GM18507 (cell line): ENCODE measurements at places on chromosomes 2 and 18.

GRCh38 chr18:9055626-9056025, 46.9 kb upstream of the NDUFV2 start:
- no peak for DNase-seq

DNA sequence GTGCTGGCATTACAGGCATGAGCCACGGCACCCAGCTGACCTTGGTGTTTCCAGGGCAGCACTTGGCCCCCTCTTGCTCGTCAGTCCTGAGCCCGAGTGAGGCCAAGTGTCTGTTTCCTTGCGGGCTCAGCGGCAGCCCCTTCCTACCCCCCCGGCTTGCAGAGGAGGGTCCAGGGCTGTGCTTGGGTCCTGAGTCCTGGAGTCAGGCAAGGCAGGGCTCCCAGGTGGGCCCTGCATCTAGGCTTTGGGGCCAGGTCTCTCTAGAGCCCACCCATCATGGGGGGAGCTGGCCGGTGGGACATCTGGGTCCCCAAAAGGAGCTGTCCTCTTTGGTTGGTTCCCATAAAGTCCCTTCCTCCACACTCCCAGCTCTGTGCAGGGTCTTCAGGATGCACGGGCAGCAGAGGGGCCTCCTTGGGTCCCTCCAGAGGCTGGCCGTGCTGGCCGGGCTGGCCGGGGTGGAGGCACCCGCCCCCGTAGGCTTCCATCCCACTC, 63.7 kb upstream of the HPCAL1 start:
- DNase-seq = no peak

- peak; percentile 28 for DNase-seq
Measured at GRCh38 chr2:203453858-203454451, 81.1 kb downstream of the RAPH1 start.

DNA sequence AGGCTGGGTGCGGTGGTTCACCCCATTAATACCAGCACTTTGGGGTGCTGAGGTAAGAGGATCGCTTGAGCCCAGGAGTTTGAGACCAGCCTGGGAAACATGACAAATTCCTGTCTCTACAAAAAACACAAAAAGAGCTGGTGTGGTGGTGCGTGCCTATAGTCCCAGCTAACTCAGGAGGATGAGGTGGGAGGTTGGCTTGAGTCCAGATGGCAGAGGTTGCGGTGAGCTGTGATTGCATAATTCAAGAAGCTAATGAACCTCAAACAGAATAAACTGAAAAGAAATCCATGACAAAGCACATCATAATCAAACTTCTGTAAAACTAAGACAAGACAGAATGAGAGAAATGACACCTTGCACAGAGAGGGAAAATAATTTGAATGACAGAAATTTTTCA, 54.8 kb downstream of the SEMA4F start:
- DNase-seq = no peak

- no peak for DNase-seq
Measured at GRCh38 chr2:240130393-240131195, 5.5 kb downstream of the COPS9 start.

GRCh38 chr2:69210385-69210784, 176.6 kb downstream of the GFPT1 start:
- DNase-seq = no peak

DNA sequence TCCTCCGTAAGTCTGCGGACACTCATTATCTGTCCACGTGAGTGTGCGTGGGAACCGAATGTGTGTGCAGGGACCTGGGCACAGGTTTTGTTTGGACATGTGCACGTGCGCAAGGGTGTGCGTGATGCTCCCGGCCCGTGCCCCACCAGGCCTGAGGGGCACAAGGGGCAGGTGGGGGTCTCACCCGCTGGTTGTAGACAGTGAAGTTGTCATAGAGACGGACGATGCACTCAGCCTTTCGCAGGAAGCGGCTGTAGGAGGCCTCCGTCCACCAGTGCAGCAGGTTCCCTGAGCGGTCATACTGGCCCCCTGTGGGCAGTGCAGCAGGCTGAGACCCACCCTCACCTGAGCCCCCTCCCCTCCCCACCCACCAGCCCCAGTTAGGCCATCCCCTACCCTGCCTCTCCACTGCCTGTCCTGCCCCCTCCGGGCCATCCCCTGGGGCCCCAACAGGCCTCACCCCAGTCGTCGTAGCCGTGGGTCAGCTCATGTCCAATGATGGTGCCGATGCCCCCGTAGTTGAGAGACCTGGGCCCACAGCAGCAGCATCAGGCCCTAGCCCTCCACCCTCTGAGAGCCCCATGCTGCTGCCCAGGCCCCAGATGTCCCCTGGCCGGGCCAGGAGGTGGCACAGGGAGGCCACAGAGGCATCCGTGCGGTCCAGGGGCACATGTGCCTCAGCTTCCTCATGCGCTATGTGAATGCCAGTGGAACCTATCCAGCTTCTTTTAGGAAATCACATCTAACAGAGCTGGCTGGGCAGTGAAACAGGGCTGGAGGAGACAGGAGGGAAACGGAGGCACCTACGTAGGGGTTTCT, 6.1 kb downstream of the ECEL1 start:
- DNase-seq = no peak

- DNase-seq = no peak
Measured at GRCh38 chr18:51020536-51020935, 9.5 kb upstream of the SMAD4 start.

- no peak for DNase-seq
Measured at GRCh38 chr18:8559612-8560186, 49.5 kb upstream of the RAB12 start.

DNA sequence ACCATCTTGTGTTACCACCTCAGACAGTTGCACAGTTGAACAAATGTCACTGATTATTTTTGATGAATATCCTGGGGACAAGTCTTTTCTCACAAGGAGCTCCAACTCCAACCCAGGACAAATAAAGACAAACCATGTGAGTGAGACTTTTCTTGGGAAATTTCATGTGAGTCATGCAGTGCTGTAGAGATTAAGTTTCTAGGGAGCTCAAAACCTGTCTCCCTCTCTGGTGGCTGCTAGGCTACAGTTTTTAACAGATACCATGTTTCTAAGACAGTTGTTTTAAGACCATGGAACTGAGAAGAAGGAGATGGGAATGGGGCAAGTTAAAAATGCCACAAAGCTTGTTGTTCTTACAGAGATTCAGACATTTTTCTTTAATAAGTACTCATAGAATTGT, 255.5 kb downstream of the RIT2 start:
- DNase-seq = no peak

- DNase-seq = no peak
Measured at GRCh38 chr2:148817210-148817708, 57.8 kb upstream of the KIF5C start.

- DNase-seq = no peak
Measured at GRCh38 chr2:15253247-15253646, 307.9 kb downstream of the NBAS start.

DNA sequence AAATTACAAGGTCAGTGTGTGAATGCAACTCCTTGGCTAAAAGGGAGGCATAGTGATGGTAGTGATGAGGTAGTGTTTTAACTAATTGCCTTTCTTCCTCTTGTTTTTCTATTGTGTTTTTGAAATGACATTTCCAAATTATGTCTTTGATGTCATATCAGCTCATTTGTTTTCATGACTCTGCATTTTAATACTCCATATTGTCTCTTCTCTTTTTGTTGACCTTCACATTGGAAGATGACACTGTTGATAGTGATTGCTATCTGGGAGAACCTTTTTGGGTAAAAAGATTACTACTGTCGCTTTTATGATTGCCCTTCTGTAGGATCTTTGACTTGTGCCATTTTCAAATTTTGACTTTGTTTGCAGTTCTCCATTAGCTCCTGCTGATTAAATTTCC, 3.0 kb downstream of the GIGYF2 start:
- DNase-seq = no peak

DNA sequence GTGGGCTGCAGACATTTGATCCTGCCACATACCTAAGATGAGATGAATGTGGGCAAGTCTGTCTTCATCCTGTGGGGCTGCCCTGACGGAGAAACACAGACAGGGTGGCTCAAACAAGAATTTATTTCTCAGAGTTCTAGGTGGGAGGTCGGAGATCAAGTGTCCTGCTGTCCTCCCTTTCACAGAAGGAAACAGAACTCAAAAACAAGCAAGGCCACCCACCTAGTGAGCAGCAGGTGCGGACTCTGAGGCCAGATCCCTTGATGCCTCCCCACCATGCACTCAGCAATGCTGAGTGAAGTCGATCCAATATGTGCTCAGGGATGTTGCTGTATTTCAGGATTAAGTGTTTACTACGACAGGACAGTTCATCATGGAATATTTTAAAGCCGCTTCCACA, 63.0 kb upstream of the SNTG2 start:
- no peak for DNase-seq

DNA sequence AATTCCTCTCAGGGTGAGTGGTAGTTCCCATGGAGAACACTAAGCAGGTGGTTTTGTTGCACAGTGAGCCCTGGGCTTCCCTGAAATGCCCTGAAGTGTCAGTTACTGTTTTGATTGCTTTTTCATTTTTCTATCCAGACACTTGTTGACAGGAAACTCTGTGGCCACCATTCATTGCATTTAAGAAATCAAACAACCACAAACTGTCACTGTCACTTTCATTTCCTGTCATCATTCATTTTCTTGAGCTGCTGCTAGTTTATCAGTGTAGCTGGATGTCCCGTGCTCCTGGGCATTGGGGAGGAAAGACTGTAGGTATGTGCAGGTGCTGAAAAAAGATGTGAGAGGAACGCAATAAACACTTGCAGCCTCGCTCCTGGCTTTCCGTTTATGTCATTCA, 891.6 kb upstream of the ZEB2 start:
- DNase-seq = peak; percentile 5

GRCh38 chr2:102585847-102586404, 33.4 kb upstream of the SLC9A2 start:
- no peak for DNase-seq

DNA sequence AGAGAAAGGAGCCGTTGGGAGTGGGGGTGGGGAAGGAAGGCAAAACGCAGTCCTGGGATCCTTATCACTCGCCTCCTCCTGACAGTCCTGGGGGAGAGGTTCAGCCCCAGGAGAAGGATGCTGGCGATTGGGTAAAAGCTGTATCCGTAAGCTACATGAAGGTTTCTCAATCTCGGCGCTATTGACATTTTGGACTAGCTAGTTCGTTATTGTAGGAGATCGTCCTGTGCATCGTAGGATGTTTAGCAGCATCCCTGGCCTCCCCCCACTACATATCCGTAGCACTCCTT, 511 bp upstream of the TP53I3 start:
- DNase-seq = no peak

- DNase-seq = no peak
Measured at GRCh38 chr18:23462876-23463275, 9.8 kb downstream of the RIOK3 start.

DNA sequence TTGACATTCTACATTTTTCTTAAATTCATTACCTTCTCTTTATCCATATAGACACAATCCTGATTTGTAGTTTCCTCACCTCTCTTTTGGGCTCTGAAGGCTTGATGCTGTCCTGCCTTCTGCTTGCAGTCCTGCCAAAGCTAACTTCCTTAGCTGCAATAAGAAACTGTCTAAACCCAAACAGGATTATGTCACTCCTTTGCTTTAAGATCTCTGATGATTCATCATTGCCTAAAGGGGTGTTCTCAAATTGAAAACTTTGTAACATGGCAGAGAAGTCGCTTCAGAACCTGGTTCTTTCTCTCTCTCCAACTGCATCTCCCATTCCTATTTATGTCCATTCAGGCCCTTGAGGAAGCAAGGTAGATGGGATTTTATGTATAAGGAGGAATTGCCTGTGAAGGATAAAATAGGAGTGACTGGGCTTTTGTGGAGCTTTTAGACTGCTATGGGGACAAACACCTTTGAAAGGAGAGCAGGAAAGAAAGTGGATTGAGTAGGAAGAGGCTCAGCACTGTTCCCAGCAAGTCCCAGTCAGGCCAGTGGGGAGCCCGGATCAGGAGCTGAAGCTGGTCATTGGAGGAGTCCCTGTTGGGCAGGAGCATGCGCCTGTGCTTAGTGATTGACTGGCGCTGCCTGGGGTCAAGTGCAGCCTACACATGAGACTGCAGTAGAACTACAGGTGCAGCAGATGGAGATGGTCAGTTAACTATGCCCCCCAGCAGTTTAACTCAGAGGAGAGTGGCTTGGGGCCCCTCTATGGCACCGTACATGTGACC, 390.6 kb downstream of the CTNNA2 start:
- no peak for DNase-seq

- peak; percentile 50 for DNase-seq
Measured at GRCh38 chr18:50315100-50315871, 27.8 kb upstream of the CXXC1 start.

GRCh38 chr2:104412384-104412783, 441.5 kb upstream of the POU3F3 start:
- DNase-seq = peak; percentile 14

- DNase-seq = no peak
Measured at GRCh38 chr2:190103144-190103543, 40.6 kb upstream of the MSTN start.

DNA sequence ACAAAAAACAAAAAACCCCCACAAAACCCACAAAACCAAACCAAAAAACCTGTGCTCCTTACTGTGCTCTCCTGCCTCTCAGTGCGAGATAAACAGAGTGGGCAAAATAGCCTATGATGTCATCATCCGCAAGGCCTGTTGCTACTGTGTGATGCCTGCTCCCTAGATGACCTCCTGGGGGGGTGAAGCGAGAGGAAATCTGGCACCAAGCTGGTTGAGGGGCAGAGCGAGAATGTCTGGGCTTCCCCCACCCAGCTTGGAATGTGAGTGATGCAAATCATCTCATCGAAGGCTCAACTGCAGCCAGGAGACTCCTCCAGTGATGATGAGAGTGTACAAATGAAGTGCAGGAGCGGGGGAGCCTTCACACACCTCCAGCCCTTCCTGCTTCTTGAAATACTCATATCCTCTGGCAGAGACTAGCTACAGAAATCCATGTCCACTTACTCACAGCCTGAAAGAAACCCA, 57.7 kb upstream of the MAP4K3 start:
- no peak for DNase-seq

DNA sequence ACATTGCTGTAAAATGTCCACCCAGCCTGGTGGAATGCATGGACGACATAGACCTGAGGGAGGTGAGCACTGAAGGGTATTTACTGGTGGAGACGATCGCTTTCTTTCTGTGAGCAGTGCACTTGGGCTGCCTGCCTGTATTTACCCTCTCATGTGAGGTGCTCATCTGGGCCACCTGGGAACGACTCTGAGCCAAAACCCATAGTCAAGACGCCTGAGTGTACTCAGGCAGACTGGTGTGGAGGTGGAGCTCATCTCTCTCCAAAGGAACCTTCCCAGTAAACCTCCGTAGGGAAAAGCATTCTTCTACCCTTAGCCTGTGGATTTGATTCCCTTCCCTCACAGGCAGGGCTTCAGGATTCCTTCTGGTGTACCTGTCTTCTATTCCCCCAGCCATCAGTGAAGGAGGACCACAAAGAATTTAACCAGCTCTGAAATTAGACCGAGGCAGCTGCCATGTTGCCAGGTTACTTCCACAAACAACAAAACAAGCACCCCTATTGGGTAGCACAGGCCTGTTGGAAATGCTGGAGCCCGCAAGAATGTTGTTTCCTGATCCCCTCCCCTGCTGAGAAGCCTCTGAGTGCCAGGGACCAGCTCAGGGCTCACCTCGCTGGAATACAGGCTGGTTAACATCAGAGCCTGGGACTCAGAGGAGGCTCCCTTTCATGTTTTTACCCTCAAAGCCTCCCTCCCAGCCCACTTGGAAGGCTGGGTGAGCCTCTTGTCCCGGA, 47.5 kb upstream of the TXNDC2 start:
- DNase-seq = no peak
